LHCN-M2 (cell line): ENCODE measurements at places on chromosomes 2 and 18. TPM values are rescaled to one million over a fixed set of nuclear protein-coding genes. Genes with fewer than 3 reads are reported as not detected.

DNA sequence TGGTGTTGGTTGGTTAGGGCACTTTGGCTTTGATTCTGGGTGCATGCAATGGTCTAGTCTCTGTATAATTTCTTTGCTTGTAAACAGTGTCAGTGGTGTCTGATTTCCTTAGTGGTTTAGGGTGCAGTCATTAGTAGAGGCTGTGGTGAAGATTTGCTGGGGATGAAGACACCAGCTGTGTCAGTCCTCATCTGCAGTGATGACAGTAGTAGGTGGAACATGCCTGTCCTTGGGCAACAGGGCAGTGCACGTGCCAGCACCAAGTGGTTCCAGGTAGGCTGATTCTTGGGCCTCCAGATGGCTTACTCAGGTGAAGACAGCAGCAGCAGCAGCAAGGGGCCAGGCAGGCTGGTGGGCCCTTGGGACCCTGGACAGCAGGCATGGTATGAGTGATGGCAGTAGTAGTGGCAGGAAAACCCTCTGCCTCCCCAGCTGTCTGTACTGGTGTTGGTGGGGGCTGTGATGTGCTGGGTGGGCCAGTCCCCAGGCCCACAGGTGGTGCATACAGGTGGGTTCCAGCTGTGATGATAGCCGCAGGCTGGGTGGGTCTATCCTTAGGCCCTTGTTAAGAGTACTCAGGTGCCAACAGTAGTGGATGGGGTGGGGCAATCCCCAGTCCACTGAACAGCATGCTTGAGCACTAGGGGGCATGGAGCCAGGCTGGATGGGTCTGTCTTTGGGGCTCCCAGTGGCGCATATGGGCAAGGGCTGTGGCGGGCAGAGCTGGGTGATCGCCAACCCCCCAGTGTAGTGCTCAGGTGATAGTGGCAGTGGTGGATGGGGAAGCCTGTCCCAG is 140.7 kb upstream of the THUMPD2 start:
- peak; percentile 90 for DNase-seq

The GALNT13 gene
- total RNA-seq, result 0.13 and 0.75 TPM in 2 replicates

The TEX261 gene
- 61.9 and 76.6 TPM in 2 replicates for total RNA-seq

The AQP12A gene
- total RNA-seq, result not detected in 2 replicates

The MARCHF4 gene
- 1.9 and 2.7 TPM in 2 replicates for total RNA-seq

DNA sequence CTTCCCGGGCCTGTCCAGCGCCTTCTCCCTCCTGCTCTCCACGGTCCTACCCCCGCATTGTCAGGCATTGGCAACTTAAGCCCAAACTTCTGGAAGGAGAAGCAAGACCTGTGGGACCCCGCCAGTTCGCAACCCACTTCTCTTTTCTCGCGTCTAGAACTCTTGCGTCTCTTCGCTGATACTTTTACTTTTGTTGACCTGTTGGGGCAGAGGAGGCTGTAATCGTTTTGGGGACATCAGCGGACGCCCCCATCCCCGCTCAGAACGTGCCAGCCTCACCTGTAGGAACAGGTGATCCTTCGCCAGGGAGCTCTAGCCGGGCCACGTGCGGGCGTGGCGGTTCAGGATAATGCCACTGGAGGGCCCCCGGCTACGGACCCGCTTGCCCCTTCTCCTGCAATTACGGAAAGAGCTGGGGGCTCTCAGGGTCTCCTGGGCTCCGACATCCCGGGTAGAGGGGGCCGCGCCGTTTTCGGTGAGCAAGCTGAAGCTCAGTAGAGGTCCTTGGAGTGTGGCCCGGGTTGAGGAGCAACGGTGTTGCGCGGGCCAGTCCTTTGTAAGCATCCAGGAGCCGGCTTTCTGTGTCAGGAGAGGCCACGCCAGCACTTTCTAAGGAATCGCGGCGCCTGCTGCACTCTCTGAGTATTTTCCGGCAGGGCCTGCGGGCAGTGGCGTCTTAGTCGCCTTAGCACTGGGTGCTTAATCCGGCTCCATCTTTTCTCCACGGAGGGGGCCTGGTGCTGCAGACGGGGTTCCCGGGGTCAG is 1.6 kb downstream of the MTCL1 start:
- DNase-seq, result no peak

DNA sequence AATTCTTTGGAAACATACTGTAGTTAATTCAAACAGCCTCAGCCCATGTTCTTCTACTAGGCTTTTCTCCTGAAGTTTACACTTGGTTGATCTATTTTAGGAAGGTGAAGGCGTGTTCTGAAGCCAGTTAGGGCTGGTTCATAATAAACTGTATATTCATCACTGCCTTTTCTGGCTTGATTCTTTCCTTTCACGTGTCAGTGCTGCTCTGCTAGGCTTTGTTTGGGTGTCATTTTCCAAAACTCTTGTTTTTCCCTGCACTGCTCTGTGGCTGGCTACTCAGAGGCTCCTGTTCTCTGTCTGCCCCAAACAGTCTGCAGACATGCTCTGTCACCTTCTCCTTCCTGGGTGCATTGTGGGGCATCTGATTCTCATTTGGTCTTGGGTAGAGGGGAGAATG is 136.1 kb downstream of the PARD3B start:
- peak; percentile 73 for DNase-seq
